ENCODE measurements at places on chromosomes 12 and 14. TPM values are rescaled to one million over a fixed set of nuclear protein-coding genes. Genes with fewer than 3 reads are reported as not detected.

Gene OR2AP1
- total RNA-seq, result not detected

Gene PTCSC3
- total RNA-seq, result not detected

Gene ADAMTS20
- not detected for total RNA-seq

Gene TRAF3
- total RNA-seq, result 10.5 TPM

Gene MYF5
- total RNA-seq, result not detected

GRCh38 chr12:127038152-127038551 lies 1228.8 kb upstream of the TMEM132C start:
- DNase-seq, result no peak

- no peak for DNase-seq
Measured at GRCh38 chr14:83556065-83556464, 1973.9 kb upstream of the FLRT2 start.

DNA sequence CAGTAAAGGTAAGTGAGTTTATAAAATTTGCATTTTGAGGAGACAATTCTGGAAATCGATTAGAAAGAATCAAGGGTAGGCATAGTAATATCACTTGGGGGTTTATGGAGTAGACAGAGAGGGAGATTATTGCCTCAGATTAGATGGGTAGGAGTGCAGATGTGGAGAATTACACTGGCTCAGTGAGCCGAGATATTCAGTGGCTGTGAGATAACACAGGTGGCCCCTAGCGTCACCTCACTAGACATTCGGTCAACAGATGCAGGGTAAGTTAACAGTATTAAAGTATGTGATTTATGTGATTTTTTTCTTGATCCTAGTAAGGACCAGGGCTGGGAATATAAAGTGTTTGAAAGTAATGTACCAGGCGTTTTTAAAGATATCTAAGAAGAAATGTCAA lies 39.6 kb upstream of the KLRD1 start:
- no peak for DNase-seq

- DNase-seq, result no peak
Measured at GRCh38 chr14:61042220-61042619, 61.2 kb downstream of the SLC38A6 start.

DNA sequence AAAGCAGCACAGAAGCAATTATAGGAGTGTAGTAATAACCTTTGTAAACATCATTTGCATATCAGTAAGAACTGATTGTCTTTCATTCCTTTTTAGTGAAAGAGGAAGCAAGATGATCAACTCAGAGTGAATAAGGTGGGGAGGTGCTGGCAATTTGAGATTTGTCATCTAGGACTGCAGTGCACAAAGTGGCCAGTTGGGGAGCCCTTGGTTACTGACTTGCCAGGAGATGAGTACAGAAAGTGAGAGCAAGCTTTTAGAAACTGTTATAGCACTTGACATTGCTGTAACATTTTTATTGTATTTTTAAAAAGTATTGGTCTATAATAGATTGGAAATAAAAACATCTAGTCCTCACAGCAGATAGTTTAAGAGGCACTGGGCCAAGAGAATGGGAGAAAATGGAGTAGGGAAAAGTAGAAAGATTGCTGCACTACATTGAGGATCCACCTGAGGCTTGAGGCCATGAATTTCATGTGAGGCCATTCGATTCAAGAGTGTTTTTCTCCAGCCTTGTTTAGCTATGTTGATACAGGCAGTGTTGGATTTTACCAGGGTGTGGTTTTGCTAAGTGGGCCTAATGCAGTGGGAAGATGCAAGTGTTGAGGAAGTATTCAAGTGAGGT lies 98.2 kb downstream of the SNAPC1 start:
- no peak for DNase-seq

DNA sequence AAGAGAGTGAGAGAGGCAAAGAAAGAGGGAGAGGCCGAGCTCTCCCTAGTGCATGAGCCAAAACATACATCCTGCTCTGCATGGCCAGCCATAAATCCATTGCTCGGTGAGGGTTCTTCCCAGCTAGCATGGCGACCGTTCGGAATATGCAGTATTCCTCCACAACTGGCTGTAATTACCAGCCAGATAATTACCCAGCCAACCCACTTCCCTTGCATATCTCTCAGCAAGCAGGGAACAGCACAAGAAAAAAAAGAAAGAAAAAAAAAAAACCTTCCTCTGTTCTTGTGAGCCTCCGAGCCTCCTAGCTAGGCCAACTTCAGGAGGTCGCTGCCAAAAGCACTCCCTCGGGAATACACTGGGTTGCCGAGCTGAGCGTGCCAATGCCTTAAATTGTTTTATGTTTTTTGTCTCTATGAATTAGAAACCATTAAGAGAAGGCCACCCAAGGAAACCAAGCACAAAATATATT lies 567.9 kb downstream of the MED13L start:
- no peak for DNase-seq

DNA sequence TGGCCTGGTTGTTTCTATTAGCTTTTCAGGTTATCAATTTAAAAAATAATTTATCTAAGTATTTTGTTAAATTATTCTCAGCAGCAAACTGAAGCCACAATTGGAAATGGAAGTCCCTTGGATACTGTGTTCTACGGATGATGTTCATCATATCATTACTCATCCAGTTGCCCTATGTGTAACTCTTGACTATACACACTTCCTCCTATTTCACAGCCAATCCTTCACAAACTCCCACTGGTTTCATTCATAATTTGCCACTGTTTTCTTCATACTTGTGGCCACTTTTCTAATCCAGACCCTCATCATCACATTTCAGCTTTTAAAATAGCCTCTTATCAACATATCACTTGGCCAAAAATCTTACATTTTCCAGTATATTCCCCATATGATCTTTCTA lies 84.0 kb downstream of the CATSPERB start:
- DNase-seq, result no peak

- DNase-seq, result no peak
Measured at GRCh38 chr12:5242440-5242839, 189.5 kb upstream of the NTF3 start.

DNA sequence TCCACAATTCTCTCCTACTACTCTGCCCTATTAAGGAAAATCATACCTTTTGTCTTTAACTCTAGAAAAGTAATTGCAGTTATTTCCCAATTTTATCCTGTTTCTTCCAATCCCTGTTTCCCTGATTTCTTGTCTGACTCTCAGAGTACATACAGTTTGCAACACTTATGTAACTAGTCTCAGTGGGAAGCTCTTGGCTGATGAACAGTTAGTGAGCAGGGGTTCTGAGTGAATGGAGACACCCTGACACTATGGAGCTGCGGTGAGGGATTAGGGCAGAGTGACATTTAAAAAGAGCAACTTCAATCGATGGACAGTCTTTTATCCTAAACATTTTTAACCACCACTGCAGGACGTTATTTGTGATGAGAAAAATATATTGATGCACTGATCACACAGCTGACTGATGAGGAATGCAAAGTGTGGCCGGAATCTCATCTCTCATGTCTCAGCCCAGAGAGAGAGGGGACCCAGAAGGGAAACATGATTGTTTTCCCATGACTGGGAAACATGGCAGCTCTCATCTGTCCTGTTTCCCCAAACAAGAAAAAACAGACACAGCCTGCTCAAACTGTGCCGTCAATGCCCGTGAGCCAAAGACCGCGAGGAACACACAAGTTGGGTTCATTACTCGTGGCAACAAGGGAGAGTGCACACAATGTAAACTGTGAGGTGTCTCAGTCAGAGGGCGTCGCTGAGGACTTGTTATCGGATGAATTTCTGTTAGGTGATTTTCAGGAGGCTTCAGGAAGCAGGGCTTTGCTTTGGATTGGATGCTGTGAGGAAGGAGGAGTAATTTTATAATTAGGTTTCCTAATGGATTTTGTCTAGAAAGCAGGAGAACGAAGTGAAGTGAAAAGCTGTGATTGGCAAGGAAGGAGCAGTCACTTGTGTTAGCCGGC lies 5.2 kb upstream of the SLC6A13 start:
- DNase-seq, result no peak

DNA sequence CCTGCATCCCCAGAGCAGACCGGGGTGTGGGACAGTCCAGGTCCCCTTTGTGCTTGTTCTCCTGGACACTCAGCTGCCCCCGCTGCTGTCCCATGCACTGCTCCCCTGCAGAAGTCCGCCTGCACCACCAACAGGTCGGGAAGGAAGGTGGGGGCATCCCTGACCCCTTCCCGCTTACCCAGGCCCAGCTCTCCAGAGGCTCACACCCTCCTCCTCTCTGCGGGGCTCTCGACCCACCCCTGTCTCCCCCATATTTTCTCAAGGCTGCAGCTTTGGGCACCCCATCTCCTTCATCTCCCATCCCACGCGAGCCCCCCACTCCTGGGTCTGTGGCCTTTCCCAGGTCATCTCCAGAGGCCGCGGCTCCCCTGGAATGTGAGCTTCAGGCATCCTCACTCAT lies 9.4 kb downstream of the ZBTB42 start:
- peak; percentile 8 for DNase-seq

GRCh38 chr12:82687021-82688011 lies 610 bp downstream of the TMTC2 start:
- peak; percentile 64 for DNase-seq

DNA sequence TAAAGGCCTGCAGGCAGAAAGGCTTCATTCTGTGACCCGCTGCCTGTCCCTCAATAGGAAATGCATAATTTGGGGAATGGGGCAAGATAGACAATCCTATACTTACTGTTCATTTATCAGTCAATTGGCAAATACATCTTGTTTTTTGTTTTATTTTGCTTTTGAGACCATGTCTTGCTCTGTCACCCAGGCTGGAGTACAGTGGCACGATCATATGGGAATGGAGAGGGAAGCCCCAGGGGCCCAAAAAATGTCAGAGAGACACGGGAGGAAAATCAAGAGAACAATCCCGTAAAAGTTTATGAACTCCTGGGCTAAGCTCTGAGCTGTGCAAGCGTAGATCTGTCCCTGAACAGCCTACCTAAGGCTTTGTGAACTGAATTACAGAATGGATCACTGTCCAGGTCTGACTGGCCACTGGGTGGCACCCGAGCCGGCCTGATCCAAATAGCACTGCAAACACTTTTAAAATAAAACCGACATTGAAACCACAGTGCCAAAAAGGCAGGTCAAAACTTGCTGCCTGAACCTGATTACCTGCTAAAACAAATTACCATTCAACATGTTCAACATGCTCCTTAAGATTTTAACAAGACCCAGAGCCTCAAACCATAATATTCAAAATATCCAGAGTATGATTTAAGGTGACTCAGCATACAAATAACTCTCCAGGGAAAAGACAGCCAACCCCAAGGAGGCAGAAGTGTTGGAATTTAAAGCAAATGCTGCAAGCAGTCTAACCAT lies 11.8 kb downstream of the COPS7A start:
- DNase-seq, result peak; percentile 77

GRCh38 chr12:72876092-72876491 lies 603.9 kb downstream of the TRHDE start:
- no peak for DNase-seq

GRCh38 chr12:123614110-123614509 lies 12.2 kb downstream of the DDX55 start:
- no peak for DNase-seq

All from right lobe of liver (tissue), 6 donors.